ENCODE measurements at places on chromosomes 16 and 17.
A peak's percentile ranks its signal among the peaks of the same experiment; 100 is the strongest.

GRCh38 chr17:82908543-82909160 is 68.8 kb upstream of the ZNF750 start:
- DNase-seq, result no peak

DNA sequence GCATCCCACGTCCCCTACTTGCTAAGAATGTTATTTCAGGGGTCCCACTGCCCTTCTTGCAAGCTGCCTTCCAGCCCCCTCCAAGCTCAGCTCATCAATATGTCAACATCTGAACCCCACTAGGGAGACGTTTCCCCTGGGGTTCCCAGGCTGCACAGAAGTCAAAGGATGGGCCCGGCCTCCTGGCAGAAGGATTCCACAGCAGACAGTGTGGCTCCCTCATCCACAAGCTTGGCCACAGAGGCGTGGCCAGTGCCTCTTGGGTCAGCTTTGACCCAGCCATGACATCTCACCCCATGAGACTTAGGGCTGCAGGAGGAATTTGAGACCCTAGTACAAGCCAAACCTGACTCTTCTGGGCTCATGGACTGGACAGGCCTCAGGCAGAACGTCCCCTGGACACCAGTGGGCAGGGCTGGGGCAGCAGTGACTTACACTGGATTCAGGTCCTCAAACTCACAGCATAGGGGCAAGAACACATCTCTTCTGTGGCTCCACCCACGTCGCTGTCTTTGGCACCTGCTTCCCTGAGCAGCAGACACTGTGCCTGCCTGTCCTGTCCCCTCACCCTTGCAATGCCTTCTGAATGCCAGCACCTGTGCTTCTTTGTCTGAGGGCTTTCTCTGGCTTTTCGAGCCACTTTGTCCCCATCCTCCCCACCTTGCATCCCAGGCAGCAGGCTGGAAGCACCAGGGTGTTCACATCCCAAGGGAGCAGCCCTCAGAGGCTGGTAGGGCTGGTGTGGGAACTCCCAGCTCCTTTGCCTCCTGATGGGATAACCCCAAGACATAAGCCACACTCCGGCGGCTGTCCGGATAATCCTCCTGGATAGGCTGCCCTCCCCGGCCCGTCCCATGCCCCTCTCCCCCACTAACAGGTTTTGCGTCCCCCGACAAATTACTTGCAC is 56.0 kb upstream of the ENPP7 start:
- DNase-seq, result no peak

DNA sequence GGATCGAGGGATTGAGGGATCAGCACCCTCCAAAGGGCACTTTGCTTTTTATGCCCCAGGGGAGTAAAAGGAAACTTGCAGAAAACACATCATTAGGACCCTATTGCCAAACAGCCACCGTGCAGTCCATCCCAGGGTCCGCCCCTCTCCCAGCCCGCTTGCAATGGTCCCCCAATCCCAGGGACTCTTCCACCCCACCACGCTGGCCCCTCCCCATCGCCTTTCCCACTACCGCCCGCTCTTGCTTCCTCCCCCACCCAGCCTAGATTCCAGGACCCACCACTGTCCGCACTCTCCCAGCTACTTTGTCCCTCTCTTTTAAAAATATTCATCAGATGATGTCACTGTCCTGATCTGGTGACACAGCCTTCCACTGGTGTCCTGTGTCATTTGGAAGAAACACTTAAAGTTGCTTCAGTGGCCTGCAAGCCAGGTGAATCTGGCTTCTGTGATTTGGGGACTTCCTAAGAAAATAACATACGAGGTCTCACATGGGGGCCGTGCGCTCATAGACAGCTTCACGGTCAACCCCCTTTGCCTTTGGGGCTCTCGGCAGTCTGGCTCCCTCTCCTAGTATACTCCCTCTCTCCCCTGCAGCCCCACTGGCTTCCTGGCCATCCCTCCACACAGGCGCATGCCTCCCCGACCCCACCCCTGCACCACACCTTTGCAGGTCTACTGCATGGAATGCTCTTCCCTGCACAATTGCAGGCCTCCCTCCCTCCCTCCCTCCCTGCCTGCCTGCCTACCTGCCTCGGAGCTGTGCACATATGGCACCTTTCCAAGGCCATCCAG is 127.9 kb downstream of the RBFOX3 start:
- no peak for DNase-seq

DNA sequence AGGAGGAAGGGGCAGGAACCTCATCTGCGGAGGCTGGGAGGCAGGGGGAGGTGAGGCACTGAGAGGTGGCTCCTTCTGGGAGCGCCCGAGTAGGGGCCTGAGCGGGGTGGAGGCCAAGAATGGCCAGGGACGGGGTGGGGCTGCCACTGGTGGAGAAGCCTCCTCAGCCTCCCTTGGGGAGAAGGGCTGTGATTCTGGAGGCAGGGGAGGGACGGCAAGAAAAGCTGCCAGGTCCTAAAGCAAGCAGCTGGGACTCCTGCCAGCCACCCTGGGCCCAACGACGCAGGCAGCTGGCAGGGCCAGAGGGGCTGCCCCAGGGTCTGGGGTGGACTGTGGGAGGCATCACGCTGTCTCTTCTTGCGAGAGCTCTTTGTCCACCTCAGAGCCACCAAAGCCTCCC is 12.7 kb upstream of the MLKL start:
- DNase-seq, result no peak

- DNase-seq, result no peak
These were observed 549.4 kb upstream of the CDH5 start for GRCh38 chr16:65817066-65817465.

DNA sequence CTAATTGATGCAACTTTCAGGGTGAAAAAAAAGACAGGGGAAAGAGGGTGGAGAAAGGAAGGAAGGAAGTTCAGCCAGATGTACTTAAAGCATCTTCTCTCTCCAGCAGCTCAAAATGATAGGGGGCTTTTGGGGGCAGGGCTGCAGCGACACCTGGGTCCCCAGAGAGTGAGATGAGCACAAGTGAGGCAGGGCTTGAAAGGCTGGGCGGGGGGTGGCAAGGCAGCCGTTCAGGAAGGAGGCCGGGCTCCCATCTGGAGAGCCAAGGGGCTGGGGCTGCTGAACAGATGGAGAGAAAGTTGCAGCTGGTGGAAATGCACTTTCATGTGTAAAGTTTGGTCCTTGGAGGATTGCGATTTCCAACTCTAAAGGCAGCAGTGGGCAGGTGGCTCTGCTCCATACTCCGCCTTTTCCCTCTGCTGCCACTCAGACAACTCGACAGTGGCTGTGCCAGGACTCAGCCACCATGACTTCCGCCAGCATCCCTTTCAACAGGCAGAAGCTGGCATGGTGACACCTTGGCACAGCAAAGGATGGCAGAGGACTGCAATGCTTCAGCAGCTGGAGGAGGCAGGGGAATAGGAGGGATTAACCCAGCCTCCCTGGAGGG is 7.7 kb downstream of the SLC35B1 start:
- DNase-seq, result no peak

DNA sequence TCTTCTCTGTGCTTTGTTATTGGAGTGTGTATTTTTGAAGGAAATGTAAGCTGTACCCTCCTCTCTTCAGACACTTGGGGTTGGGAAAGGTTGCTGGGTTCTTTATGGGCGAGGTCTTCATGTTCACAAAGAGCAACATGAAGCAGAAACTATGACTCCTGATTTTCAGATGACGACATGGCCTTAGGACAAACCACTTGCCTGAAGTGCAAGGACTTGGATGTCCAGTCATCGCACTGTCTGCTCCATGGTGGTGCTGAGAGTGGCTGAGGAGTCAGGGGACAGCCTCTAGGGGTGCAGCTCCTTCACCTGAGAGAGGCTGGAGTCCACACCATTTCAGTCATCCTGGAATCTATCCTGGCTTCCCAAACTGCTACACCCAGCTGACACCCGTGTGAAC is 183.9 kb upstream of the CDH5 start:
- DNase-seq, result no peak

DNA sequence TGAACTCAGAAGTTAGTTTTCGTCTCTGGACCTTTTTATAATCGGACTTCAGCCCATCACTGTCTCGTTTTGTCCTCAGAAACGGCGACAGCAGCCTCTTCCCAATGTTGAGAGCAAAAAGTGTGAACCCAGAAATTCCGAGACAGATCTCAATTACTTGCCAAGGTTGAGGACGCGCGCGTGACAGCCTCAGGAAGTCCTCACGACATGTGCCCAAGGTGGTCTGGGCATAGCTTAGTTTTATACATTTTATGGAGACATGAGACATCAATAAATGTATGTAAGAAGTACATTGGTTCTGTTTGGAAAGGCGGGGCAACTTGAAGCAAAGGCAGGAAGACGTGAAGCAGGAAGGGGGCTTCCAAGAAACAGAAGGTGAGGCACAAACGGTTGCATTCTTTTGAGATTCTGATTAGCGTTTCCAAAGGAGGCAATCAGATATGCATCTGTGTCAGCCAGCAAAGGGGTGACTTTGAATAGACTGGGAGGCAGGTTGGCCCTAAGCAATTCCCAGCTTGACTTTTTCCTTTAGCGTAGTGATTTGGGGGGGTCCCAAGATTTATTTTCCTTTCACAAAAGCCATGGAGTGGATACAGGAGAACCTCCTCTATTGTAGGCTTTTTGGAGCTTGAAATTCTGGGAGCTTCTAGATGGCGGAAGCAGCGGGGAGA is 583 bp upstream of the ZNF747 start:
- peak; percentile 18 for DNase-seq

- peak; percentile 70 for DNase-seq
These were observed 26.4 kb upstream of the CLEC18A start for GRCh38 chr16:69924777-69925191.

GRCh38 chr17:44221084-44221861 is 1.8 kb upstream of the UBTF start:
- DNase-seq, result peak; percentile 83

GRCh38 chr17:8046306-8046928 is 7.6 kb downstream of the ALOX15B start:
- DNase-seq, result no peak

- peak; percentile 59 for DNase-seq
These were observed 27.5 kb upstream of the PIK3R6 start for GRCh38 chr17:8894673-8895578.

DNA sequence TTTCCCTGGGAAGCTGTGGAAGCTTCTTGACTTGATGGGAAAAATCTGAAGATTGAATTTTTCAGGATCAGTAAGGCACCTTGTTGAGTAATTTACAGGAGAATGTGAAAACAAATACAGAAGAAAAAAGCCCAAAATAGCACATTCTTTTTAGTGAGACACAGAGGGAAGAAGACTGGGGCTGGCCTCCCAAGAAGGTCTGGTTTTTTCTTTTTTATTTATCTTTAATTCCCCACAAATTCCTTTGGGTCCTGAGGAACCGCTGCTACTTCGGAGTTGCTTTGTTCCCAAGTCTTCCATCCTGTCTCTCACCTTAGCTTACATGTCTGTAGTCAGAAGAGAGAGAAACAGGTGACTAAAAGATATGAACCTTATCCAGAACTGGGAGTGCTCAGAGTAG is 166.6 kb upstream of the NOG start:
- DNase-seq, result no peak

GRCh38 chr17:48427598-48427997 is 2.4 kb downstream of the SKAP1 start:
- no peak for DNase-seq

Measured in fibroblast of lung (primary cell).